Epithelial cell of esophagus (primary cell): ENCODE measurements at places on chromosomes 6 and 20.
A peak's percentile ranks its signal among the peaks of the same experiment; 100 is the strongest.

- no peak for DNase-seq
Measured at GRCh38 chr6:70150521-70150920, 152.4 kb downstream of the COL9A1 start.

GRCh38 chr6:41164551-41165120 lies 1.7 kb upstream of the TREM2 start:
- no peak for DNase-seq

- no peak for DNase-seq
Measured at GRCh38 chr6:46407776-46408530, 83.3 kb downstream of the RCAN2 start.

DNA sequence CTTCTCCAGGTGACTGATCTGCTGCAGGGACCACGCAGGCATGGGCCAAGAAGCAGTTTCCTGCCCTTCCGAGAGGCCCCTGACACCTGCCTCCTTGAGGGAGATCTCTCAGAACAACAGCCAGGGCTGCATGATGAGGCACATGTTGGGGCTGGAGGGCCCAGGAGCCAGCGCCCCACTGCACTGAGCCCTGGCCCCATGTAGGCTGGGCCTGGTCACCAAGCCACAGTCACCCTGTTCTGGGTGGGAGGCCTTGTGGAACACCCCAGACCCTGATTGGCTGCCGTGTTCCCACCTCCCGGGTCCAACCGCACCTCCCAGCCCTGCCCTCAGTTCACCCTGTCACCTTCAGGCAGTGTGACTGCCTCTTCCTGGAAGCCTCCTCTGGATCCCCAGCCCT lies 174.2 kb downstream of the TAF4 start:
- no peak for DNase-seq

GRCh38 chr6:110468731-110469130 lies 7.7 kb downstream of the SLC22A16 start:
- no peak for DNase-seq

DNA sequence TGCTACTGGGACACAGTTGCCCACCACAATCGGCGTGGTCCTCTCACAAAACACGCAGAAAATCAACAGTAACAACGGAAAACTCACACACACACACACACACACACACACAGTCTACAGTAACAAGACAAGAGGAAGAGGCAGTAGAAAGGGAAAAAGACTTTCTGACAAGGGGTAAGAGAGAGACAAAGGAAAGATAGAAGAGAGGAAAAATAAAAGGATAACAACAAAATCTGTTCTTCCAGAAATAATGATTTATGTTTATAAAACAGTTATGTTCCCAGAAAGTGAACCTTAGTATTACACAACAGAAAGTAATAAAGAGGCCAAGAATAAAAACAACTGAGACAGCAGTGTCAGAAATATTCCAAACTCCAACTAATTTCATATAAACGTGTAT lies 2.9 kb downstream of the RANBP9 start:
- DNase-seq: no peak

DNA sequence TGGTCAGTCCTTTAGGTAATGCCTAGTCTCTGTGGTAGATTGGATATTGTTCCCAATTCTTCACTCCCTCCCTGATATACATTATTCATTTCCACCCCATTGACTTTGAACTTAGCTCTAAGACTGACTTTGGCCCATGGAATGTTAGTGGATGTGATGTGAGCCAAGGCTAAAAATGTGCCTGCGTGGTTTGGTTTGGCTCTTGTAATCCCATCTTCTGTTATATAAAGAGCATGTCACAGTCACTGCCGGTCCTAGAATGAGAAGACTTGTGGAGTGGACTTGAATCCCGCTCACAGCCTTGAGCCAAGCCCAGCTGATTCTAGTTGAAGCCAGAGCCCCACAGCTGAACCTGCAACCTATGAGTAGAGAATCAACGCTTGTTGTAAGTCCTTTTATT lies 23.6 kb upstream of the DNAAF9 start:
- DNase-seq: no peak

- peak; percentile 92 for DNase-seq
Measured at GRCh38 chr20:38935967-38936407, 9.8 kb downstream of the FAM83D start.

- DNase-seq: peak; percentile 62
Measured at GRCh38 chr6:46042355-46042999, 26.8 kb upstream of the CLIC5 start.

GRCh38 chr20:62773845-62774714 lies 22.2 kb upstream of the MRGBP start:
- no peak for DNase-seq
